ENCODE measurements at places on chromosomes 7 and 10.

DNA sequence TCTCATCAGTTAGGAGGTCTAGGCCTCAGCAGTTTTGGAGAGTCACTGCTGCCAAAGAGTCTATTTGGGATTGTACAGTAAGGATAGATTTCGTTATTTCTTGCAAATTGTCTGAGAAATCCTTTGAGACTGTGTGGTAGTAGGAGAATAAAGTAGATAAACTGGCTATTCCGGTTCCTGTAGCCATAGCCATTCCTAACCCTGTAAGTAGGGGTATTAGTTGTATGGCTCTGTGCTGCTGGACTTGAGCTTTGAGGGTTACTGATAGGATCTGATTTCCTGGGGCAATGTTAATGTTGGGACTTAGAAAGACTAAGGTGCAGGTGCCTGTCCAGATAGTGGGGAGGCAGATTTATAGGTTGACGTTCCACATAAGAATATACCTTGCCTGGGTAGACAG is 36.1 kb upstream of the ZNF138 start:
- DNase-seq: no peak

DNA sequence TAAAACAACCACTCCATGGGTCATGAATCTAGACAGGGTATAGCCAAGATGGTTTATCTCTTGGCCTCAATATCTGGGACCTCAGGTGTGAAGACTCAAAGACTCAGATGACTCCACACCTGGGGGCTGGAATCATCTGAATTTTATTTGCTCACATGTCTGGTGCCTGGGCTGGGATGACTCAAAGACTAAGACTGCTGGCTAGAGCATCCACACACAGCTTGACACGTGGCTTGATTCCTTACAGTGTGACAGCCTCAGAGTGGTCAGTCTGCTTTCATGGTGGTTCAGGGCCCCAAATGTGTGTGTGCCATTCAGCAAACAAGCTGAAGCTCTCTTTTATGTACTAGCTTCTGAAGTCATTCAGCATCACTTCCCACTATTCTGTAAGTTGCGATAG is 333.7 kb downstream of the RNLS start:
- no peak for DNase-seq

DNA sequence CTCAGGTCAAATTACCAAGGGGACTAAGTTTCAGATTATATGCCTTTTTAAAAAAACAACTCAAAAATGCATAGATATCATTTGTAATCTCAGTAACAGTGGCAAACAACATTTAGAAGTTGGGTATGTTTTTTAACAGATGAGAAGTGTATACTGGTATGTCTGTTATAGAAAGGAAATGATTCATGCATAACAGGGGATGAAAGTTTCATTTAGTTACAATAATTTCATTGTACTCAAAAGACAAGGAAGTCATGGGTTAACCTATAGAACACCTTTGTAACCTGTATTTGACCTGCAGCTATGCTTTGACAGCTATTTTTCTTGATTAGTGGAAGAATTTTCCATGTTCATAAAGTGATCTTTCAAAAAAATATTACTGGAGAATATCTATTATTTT is 35.4 kb upstream of the FAM133B start:
- no peak for DNase-seq

- DNase-seq: no peak
These were observed 2.0 kb upstream of the IL2RA start for GRCh38 chr10:6064119-6064518.

Data from NCI-H1930 (cell line).